ENCODE measurements at places on chromosomes 6 and 20. TPM values are rescaled to one million over a fixed set of nuclear protein-coding genes. Genes with fewer than 3 reads are reported as not detected.
A peak's percentile ranks its signal among the peaks of the same experiment; 100 is the strongest.

The ZNF341 gene
- total RNA-seq = 2.3 TPM

The DLL1 gene
- total RNA-seq = 0.86 TPM

DNA sequence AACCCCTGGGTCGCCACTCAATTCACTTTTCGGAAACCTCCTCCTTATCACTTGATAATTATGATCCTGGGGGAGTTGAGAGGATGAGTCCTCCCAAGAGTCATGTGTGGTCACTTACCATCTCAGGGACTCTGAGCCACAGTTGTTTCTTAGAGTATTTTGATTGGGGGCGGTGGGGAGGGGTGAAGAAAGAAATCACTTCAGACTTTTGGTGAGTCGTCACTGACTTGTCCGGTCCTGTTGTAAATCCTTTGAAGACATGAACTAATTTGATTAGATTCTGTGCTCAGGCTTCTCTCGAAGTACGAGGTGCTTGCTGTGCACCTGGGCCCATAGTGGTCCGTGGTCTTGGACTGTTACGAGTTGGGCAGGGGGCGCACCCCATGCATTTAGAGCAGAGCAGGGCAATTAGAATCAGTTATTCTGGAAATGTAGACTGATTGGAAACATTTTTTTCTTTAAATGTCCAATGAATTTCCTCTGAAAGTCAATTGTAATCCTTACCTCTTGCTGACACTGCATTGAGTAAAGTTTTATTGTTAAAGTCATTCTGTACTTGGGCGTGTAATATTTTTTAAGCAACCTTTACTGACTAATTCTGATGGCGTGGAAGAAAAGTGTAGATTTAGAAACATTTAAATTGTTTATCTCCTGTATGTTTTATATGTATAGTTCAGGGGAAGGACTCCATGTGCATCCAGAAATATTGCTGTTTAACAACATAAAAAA, 173.4 kb downstream of the SLC16A10 start:
- peaks cover 3% of the 10 kb centered on the region for H3K36me3 ChIP-seq
- peaks cover 26% of the 10 kb centered on the region for H3K4me1 ChIP-seq
- 0 out of 2 replicates have a peak overlapping the region, but pooled peaks have one; percentile 89 for H3K4me3 ChIP-seq
- H3K27me3 ChIP-seq = no peaks in the 10 kb centered on the region
- peak; percentile 34 for DNase-seq
- H3K27ac ChIP-seq = no peak overlapping the region

DNA sequence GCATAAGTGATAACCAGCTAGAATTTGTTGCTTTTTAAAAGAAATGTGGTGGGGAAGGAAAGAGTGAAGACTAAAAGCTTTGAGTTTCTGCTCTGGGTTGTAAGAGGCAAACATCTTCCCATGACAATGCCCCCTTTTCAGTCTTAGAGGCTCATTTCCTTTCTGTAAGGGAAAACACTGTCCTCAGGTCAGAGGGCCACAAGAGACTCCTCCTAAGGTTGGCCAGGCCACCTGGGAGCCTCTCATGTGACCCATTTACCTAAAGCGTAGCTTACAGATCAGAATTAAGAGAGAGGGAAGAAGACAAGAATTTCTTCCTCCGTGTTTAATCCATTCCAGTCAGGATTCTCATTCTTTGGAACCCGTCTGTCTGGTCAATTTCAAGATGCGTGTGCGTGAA, 220.4 kb upstream of the HEY2 start:
- no peaks in the 10 kb centered on the region for H3K36me3 ChIP-seq
- H3K27me3 ChIP-seq = peaks cover 4% of the 10 kb centered on the region
- DNase-seq = no peak
- H3K27ac ChIP-seq = no peak overlapping the region
- no peak overlapping the region for H3K4me3 ChIP-seq
- no peaks in the 10 kb centered on the region for H3K4me1 ChIP-seq

All from GM23248 (cell line).